ENCODE measurements at places on chromosomes 3 and 15.

GRCh38 chr15:63019511-63020109, 22.9 kb upstream of the TPM1 start:
- no peak for DNase-seq

- no peak for DNase-seq
Observed at GRCh38 chr3:44108481-44108880, 133.2 kb upstream of the TOPAZ1 start.

DNA sequence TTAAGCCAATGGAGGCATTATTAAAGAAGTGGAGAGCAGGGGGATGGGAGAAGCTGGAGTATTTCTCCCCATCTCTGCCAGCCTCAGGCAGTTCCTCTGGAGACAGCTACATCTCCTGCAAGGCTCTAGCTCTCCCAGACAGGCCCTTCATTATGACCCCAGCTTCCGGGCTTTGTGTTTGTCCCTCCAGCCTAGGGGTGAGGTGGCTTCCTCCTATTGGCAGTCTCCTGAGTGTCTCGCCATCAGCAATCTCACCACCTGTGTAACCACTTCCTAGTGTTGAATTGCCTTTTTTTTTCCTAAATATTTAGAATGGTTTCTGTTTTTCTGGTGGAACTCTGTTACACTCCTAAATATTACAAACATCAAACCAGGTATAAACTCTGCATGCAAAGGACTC, 122.3 kb downstream of the FAM174B start:
- no peak for DNase-seq

- DNase-seq, result no peak
Observed at GRCh38 chr3:25426408-25426807, 1.7 kb upstream of the RARB start.

DNA sequence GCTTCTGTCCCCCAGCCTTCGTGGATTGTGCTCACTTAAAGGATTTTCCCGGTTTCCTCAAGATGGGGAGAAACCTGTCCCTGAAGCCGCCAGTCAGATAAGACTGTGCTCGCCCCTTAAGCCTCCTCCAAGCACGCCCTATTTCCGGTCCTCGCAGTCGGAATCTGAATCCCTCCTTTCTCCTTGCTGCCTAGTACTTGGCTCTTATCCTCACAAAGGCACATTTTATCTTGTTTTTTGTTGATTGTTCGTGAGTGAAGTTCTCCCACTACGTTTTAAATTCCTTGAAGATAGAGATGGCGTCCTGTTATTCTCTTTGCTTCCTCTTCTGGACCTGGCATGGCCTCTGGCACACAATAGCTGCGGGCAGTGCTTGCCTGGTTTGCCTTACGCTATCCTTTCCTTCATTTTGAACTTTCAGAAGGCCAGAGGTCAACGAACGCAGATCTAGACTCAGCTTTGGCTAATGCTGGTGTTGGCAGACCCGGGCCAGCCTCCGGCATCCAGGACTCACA, 1.7 kb downstream of the CLDN11 start:
- DNase-seq, result no peak

- DNase-seq, result no peak
Observed at GRCh38 chr3:171806200-171807128, 3.8 kb downstream of the PLD1 start.

GRCh38 chr3:64408770-64409169, 183.5 kb upstream of the PRICKLE2 start:
- DNase-seq, result no peak

DNA sequence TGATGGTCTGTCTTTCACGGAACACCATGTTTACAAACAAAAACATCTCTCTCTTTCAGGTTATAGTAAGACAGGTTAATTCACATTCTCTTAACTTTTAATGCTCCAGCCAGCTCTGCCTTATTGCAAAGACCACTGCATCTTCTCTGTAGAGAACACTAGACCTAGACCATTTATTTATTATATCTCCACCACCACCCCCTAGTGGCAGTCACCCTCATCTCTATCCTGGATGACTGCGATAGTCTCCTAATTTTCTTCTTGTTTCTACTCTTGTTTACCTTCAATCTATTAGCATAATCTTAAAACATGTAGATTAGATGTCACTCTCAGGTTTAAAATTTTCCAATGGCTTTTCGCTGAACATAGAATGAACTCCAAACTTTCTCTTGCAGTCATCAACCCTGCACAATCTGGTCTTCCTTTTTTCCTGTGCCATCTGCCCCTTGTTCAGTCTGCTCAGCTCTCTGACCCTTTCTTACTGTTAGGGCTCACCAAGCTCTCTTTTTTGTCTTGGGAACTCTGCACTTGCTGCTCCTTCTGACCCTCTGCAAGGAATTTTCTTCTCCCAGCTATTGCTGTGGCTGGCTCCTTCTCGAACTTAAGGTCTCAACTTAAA, 155.6 kb downstream of the SQOR start:
- no peak for DNase-seq

DNA sequence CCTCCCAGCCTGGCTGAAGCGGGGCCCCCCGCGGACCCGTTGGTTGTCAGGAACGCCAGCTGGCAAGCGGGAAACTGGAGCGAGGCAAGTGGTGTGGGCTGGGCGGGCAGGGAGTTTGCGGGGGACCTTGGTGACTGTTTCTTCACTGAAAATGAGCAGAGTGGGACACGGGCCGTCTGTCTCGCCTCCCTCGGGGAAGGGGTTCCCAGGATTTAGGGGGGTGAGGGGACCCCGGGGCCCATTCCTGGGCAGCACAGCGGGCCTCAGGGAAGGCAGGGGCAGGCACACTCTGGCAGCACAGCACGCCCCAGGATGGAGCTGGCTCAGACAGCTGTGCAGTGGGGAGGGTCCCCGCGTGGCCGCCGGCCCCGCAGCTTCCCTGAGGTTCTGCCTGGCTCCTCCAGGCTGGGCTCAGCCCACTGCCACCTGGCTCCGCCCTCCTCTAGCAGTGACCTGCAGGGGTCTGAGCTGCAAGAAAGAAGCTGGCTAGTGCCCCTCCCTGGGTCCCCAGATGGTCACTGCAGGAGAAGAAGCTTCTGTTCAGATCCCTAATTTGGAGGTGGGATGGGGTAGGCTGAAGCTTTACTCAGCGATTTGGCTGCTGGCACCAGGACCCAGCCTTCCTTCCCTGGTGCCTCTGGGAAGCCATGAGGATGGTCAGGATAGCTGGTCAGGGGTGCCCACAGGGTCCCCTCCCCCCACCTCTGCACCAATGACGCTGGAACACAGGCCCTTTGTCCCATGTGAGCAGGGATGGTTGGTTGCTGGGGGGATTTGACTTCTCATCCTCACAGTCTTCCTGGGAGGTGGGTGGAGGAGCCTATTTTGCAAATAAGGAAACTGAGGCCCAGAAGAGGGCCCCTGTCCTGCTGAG, 90.4 kb downstream of the TBC1D2B start:
- no peak for DNase-seq

DNA sequence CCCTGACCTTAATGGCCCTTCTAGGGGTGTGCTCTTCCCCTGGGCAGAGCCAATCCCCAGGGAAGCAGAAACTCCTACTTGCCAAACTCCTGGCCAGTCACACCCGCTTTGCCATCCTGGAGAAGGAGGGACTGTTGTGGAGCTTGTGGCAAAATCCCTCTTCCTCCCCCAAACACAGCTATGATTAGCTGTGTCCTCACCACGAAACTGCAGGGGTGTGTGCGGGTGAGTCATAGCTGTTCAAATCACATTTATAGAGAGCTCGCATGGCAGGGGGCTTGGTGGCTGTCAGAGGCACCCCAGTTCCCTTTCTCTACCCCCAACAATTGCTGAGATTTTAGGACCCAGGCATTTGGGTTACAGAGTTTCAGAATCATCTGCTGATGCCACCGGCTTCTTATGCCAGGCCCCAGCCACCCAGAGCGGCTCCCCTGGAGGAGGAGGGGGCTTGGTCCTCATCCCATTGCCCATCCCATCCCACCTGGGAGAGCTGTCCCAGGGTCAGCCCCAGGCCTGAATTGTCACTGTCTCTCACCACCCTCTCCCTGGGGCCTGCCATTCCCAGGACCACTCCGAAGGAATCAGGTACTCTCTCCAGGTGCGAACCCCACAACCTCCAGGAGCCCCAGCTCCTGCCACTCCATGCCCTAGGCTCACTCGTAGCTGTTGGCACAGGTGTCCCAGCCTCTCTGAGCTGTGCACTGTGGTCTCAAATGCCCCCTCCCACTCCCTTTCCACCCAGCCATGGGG, 28.8 kb upstream of the MAGEF1 start:
- DNase-seq, result no peak

GRCh38 chr3:57752307-57752706, 3.8 kb upstream of the SLMAP start:
- DNase-seq, result no peak

GRCh38 chr15:70277556-70277955, 179.8 kb upstream of the TLE3 start:
- no peak for DNase-seq

GRCh38 chr15:77966540-77967234, 110.8 kb downstream of the TBC1D2B start:
- peak; percentile 18 for DNase-seq

DNA sequence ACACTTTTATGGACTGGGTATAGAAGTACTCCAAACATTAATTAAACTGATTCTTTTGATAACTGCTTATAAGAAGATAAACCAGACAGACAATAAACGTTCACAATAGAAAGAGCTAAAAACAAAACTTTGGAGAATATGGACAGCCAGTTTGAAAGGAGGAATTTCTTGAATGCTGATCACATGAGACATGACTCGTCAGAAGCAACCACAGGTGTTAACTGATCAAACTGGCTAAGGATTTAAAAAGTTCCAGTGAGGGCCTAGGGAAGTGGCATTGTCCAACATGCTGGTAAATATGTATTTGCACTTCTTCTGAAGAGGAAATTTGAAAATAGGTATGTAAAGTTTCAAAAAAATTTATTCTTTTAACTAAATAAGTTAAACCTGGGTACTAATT, 29.4 kb upstream of the AP3B2 start:
- DNase-seq, result no peak

GRCh38 chr15:60975952-60976351, 253.2 kb downstream of the RORA start:
- DNase-seq, result no peak

DNA sequence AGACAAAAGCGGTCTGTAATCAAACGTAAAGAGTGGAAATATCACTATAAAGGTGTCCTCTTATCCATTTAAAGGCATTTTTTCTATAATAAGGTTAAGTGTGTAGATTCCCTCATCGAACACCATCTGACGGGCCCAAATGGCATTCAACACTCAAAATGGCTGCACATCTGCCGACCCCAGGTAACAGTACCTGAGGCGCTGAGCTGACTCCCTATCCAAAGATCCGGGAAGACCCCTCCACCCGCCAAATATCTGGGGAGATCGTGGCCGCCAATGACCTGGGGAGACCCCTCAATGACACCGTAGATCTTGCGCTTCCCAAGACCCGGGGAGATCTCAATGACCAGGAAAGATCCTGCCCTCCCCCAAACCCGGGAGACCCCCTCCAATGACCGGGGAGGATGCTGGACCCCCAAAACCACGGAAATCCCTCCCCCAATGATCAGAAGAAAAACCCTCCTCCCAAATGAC, 476 bp downstream of the IP6K2 start:
- no peak for DNase-seq

- no peak for DNase-seq
Observed at GRCh38 chr3:25293736-25294135, 134.3 kb upstream of the RARB start.

DNA sequence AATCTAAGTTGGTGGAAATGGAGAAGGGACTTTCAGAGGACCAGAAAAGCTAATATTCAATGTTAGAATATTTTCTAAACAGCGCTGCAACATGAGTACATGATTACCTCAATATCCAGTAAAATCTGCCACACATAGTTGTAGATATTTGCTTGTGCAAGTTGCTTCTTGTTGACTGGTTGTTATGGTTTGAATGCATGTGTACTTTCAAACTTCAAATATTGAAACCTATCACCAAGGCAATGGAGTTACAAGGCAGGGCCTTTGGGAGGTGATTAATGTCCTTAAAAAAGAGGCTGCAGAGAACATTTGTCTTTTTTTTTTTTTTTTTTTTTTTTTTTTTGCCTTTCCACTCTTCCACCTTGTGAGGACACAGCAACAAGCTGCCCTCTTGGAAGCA, 49.9 kb downstream of the TMCO5A start:
- DNase-seq, result no peak

DNA sequence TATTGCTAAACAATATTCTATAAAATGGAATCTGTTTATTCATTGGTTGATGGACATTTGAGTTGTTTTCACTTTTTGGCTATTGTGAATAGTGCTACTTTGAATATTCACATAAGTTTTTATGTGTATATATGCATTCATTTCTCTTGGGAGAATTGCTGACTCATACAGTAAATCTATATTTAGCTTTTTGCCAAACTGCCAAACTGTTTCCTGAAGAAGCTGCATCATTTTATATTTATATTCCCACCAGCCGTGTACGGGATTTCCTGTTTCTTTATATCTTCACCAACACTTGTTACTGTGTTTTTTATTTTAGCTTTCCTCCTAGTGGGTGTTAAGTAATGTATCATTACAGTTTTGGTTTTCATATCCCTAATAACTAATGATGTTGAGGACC, 12.5 kb upstream of the TCAIM start:
- DNase-seq, result no peak

DNA sequence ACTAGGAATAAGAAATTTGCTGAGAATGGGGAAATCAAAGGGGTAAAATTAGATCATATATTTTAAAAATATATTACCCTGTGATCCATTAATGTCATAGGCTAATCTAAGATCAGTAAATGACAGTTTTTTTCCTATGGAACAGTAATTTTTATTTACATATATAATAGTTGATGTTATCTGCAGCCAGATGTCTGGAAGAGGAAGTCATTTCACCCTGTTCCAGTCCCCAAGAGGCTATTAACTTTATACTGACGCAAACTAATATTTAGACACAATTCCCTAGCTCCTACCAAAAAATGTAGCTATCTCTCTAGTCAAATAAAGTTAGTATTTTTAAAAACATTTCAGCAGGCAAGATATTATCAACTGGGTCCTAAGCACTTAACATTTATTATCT, 558.0 kb downstream of the MECOM start:
- DNase-seq, result no peak

DNA sequence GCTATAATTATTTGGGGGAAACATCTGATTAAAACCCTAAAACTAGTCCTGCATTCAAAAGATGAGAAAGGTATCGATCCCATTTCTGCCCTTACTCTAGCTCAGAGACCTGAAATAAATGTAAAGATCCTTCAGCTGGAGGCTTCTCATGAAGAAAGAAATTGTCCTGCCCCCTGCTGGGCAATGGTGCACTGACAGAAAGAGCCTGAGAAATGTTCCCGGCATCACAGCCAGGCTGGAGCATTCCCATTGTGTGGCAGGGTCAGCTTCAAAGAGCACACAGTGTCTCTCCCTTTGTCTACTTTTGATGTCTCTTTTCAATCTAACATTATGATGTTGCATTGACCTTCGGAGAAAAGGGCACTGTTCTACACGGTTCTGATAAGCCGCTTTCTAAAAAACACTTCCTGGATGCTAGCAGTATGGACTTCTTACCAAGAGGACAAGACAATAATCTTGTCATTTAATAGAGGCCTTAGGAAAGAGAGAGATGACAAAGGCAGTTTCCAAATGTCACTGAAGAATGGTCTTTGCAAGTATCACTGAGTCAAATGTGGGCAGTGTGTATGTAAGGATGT, 287.5 kb downstream of the MAGI1 start:
- no peak for DNase-seq

- DNase-seq, result no peak
Observed at GRCh38 chr15:29636921-29637320, 185.3 kb downstream of the TJP1 start.

All from stimulated activated CD4-positive, alpha-beta T cell treated with anti-CD3 and anti-CD28 coated beads, Interleukin-15, amount 100 ng/mL, for 1 hour (primary cell).